Right renal pelvis (tissue), 4 donors: ENCODE measurements at places on chromosomes 1 and 21.

DNA sequence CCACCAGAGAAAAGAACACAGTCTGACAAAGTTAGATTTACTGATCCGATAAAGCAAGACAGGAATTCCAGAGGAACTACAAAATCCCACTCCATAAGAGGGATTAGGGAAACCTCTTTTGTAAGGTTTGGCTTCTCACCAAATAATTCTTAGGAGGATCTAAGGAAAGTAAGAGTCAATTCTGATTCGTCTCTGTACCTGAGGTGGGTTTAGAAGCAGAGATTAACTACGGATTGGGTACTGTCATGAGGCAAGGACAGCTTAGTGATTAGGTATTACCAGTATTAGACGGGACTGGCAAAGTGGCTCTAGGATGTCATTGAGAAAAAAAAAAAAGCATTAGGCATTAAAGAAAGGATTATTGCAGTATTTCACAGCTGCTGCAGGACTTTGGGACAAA lies 371.7 kb upstream of the BRINP3 start:
- DNase-seq, result no peak

- no peak for DNase-seq
Measured at GRCh38 chr1:152487871-152488270, 22.7 kb upstream of the LCE5A start.

GRCh38 chr1:196105901-196106300 lies 502.3 kb downstream of the KCNT2 start:
- no peak for DNase-seq

GRCh38 chr1:228280106-228280901 lies 72.5 kb downstream of the OBSCN start:
- DNase-seq, result no peak

GRCh38 chr1:78171736-78172590 lies 126.2 kb downstream of the GIPC2 start:
- no peak for DNase-seq
